ENCODE measurements at places on chromosomes 12 and 14.
A peak's percentile ranks its signal among the peaks of the same experiment; 100 is the strongest.

DNA sequence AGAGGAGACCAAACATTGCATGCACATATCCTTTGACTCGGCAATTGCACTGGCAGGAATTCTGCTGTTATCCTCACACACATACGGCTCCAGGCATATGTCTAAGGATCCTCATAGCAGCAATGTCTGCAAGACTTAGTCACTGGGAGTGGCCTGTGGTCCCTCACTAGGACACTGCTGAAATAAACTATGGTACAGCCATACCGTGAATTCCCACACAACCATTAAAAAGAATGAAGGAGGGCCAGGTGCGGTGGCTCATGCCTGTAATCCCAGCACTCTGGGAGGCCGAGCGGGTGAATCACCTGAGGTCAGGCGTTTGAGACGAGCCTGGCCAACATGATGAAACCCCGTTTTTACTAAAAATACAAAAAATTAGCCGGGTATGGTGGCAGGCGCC lies 105.1 kb downstream of the ZFP36L1 start:
- no peak for DNase-seq

DNA sequence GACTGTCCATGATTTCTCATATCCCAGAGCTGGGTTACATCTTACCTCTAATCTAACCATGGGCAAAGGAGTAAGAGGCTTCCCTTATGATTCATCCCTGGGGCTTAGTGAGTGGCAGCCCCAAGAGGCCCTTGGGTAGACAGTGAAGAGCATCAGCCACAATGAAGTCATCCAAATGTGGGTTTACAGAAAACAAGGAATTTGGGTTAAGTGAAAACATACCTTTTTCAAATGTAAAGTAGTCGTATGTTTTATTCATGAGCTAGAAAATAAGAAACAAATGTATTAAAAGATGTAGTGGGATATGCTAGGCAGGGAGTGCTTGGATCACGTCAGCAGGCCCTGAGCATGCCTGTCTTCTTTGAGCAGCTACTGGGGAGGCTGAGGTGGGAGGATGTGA lies 54.0 kb upstream of the ELK3 start:
- peak; percentile 18 for DNase-seq

- peak; percentile 9 for DNase-seq
These were observed 7.0 kb downstream of the CSRNP2 start for GRCh38 chr12:51076236-51076930.

GRCh38 chr14:100153560-100153959 lies 5.9 kb downstream of the DEGS2 start:
- DNase-seq: no peak

GRCh38 chr12:65879878-65880277 lies 55.6 kb downstream of the HMGA2 start:
- DNase-seq: no peak

GRCh38 chr14:99870617-99871016 lies 77.4 kb downstream of the EML1 start:
- no peak for DNase-seq

DNA sequence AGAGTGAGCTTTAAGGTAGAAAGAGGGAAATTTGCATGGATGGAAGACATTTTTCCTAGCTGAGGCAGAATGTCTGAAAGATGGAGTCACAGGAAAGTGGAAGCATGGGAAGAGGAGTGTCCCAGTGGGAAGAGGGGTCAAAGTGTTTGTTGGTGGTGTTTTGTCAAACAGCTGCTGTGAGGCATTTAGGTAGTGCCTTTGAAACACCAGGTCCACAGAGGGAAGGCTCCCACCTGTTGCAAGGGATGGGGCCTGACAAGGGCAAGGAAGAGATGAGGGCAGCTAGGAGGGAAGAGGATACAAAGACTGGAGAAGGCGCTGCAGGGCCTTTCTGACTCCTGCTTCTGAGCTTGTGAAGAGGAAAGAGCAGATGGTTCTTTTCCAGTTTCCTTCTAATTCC lies 91.8 kb upstream of the CISTR start:
- DNase-seq: no peak

DNA sequence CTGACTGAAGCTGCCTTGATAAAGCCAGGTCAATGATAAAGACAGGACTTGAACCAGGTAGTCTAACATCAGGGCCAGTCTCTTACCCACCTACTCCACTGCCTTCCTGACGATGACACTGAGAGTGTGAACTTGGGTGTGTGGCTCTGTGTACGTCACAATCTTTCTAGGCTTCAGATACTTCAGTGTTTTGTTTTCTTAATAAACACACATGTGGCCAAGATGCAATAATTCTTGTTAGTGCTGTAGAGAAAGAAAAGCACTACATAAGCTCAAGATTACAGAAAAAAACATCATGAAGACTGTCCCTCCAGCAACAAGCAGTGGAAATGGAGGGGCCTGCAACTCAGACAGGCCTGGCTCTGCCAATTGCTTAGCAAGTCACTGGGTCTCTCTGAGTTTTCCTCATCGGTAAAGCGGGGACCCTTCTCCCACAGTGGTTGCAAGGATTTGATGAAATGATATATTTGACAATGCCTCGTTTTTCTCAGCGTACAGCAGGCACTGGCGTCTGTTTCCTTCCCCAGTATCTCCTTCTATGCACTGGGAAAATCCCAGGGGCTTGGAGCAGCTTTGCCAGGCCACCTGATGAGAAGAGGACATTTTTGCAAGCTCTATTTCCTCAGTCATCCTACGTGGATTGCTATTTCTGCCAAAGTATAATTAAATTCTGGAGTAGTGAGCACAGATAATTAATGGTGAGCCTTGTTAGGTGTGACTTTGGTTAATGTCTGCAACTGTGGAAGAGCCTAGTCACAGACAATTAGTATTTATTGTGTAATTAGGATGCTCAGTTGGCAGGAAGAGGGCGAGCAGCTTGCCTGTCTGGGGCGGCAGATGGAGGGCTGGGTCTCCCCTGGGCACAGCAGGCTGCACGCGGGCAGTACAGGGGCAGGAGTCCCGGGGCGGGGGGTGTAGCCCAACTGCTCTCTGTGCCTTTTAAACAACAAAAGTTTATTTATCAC lies 55.8 kb upstream of the CHGA start:
- no peak for DNase-seq

GRCh38 chr12:48556631-48557030 lies 13.2 kb downstream of the LALBA start:
- DNase-seq: no peak

GRCh38 chr14:44099743-44100488 lies 407.2 kb downstream of the FSCB start:
- no peak for DNase-seq

DNA sequence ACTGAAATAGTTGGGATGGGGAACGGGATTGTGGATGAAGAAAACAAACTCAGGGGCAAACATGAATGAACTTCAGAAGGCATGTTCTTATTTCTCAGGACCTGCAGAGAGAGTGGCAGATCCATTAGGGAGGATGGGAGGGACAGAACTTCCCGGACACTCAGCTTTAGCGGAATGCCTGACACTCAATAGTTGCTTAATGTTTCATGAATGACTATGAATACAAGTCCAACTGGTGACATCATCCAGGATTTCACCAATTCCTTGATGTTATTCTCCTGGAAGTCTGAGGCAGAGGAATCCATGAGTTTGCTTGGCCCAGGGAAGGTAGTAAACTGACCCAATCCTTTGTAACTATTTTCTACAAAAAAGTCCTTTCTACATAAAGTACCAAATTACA lies 37.8 kb upstream of the LRRC10 start:
- DNase-seq: no peak

DNA sequence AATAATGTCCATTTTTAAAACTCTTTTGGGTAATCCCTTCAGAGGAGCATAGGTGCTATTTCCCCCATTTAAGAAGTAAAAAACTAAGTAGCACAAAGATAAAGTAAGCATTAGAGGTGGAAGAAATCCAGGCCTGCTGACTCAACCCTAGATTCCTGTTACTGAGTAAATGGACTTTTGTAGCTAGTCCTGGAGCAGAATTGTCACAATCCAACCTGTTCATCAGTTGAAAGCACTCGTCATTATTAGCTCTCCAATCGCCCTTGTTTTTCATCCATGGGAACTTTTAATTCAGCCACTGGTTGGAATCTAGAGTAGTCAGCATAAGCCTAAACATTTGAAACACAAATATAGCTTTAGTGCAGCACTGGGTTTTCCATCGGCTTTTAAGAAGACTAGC lies 139.5 kb upstream of the AMIGO2 start:
- no peak for DNase-seq

GRCh38 chr12:91383099-91383498 lies 200.5 kb upstream of the DCN start:
- DNase-seq: no peak

DNA sequence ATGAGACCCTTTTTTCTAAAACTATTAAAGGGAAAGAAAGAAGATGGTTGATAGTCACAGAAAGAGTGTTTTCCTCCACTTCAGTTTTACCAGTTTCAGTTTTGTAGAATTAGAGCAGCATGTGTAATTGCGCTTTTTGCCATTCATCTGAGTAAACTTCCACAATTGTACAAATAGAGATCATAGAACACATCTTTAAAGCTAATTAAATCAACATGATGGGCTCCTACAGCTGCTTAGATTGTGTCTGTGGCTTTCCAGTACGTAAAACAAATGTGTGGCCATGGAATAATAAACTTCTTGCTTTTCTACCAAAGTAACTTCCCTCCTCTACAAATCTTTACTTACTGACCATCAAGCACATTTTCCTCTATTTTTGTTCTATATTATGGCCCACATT lies 84.2 kb upstream of the LRIG3 start:
- DNase-seq: no peak

- DNase-seq: no peak
These were observed 162.3 kb downstream of the NDUFA12 start for GRCh38 chr12:94841177-94841576.

DNA sequence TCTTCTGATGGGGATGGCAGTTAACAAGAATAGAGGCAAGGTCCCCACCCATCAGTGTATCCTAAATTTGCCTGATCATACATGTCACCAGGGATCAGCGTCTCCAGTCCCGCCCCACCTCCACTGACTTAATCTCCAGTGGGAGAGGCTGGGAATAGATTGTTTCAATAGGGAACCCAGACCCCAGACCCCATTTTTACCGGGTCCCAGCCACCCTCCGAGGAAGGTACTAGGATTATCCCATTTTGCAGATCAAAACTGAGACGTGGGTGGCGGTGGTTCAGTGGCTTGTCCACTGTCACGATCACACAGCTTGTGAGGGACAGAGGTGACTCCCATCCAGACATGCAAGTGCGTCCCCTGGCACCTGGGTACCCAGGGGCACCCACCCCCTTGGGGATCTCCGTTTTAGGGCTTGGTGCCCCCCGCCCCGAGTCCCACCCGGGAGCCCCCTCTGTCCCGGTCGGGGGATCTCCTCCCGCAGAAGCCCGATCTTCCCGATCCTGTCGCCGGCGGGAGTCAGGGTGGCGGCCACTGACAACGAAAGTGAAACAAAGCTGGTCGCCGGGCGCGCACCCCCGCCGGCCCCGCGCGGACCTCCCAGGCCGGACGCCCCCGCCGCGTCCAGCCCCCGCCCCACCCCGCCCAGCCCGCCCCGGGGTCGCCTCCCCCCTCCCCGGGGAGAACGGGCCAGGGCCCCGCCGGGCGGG lies 523 bp downstream of the WSB2 start:
- DNase-seq: peak; percentile 41

GRCh38 chr12:92947589-92948215 lies 18.6 kb upstream of the EEA1 start:
- DNase-seq: no peak

DNA sequence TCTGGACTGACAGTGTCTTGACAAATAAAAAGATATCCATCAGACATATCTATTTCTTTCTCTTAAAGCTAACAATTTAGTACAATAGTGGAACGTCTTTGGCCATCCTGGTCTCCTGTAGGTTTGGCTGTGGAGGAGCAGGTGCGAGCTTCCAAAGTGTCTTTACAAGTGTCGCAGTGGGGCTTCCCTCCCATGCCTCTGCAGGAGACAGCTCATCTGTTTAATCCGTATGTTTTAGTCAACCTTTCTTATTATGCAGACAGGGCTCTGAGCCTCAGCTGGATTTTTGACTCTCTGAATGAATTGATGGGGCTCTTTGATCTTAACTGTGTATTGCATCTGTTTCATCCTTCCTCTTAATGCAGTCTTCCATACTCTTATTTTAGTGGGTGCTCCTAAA lies 57.5 kb downstream of the RMST start:
- DNase-seq: no peak

Measured in CD4-positive, alpha-beta T cell treated with Interleukin-17A for 4 hours (primary cell).